ENCODE measurements at places on chromosomes 2 and 18.

DNA sequence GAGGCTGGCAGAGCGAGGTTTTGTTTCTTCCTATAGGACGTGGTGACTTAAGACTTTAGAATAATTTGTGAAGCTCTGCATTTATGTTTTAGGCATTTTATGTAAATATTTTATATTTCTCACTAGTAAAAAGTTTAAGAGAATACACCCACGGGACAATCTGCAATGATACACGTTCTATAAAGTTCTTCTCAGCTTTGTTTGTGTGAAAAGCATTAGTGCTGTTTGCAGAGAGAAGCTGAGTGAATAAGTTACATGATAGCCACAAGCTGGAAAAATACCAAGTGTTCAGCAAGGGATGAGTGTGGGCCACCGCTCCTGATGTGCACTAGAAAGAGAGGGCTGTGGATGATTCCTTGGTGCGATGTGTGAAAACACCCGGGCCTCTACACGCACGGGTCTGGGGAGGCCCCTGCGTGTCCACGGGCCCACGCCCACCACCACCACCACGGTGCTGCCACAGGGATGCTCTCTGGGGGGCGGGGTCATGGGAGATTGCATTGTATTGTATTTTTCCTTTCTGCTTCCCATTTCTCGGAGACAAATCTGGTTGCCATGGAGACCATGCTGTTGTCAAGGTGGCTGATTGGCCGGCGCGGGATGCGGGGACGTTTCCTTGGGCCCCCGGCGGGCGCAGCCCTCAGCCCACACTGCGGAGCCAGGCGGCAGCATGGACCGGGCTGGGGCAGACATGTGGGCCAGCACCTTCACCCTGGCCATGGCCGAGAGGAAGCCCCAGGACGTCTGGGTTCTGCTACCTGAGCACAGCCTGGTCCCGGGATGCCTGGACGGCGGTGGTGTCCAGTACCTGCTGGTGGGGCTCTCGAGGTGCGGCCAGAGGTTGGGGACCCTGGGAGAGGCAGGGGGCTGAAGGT is at the start of gene RTP5:
TSS of gene RTP5 (plus strand) at position 643 of the 875 bp plus-strand sequence. CDS start at position 671, 28 bp downstream.
- no peak for DNase-seq

GRCh38 chr2:185181901-185182300 is 556.7 kb upstream of the FSIP2 start:
- no peak for DNase-seq

- DNase-seq: no peak
Measured at GRCh38 chr2:29729401-29729800, 192.0 kb downstream of the ALK start.

GRCh38 chr2:159807183-159808031 is 9.4 kb upstream of the CD302 start:
- peak; percentile 71 for DNase-seq

DNA sequence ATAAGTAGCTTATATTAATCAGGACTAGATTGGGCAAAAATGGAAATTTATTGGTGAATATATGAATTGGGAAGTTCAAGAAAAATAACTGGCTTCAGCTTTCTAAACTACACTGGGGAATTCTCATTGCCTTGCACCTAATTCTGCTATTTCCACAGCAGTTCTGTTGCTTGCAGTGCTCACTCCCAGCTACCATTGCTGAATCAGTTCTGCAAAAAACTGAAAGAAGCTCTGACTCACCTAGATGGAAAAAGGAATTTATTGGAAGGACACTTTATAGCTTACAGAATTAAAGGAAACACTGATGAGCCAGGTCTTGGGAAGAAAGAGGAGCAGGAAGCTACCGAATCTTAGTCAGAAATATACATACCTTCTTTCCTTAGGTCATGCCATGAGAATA is 60.3 kb upstream of the ACVR1 start:
- no peak for DNase-seq

GRCh38 chr18:11674119-11674518 is 14.9 kb upstream of the GNAL start:
- DNase-seq: no peak

- no peak for DNase-seq
Measured at GRCh38 chr2:216693414-216694080, 1.8 kb downstream of the IGFBP5 start.

DNA sequence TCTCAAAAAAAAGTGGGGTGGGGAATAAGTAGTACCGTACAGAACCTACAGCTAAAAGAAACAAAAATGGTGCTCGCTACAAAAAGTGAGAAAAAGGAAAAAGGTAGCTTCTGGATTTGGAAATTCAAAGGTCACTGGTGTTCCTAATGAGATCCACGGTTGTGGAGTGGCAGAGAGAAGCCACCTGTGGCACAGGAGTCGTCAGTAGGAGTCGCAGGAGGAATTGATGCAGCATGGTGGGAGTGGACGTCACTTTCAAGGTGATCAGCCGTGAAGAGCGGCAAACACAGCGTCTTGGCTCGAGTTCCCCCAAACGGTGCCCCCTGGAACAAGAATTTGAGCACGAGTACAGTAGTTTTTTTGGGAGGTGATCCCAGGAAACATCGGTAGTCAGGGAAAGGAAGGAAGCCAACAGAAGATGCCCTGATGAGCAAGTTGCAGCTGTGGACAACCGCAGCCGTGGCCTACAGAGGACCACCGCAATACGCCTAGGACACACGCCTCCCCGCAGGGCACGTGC is 1.4 kb upstream of the TTL start:
- peak; percentile 25 for DNase-seq

DNA sequence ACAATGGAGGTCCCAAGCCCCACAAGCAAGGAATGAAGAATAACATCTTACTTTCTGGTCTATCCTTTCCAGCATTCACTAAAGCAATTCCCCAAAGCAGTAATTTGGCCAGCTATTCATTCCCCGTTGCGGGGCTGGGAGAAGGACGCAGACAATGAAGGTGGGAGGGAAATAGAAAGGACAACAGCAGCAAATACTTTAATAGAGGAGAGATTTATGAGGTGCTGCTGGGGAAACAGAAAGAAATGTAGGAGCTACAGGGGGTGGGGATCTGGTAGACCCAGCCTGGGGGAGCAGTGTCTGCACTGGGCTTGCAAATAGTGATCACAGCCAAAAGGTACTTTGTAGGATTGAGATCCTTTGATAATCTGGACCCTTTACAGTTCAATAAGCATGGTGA is 13.9 kb upstream of the ATL2 start:
- no peak for DNase-seq

DNA sequence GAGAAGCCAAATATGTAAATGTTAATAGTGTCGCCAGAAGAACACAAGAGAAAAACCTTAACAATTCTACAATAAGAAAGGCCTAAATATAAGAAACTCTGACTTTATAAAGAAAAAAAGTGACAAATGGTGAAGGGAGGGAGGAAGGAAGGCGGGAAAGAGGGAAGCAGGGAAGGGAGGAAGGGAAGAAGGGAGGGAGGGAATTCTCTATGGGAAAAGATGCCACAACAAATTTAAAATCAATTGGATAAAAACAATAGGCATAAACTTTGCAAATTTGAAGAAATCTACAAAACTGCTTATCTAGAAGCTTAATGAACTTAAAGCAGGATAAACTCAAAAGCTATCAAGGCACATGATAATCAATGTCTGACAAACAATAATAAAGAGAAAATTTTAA is 16.9 kb downstream of the NBAS start:
- DNase-seq: no peak

DNA sequence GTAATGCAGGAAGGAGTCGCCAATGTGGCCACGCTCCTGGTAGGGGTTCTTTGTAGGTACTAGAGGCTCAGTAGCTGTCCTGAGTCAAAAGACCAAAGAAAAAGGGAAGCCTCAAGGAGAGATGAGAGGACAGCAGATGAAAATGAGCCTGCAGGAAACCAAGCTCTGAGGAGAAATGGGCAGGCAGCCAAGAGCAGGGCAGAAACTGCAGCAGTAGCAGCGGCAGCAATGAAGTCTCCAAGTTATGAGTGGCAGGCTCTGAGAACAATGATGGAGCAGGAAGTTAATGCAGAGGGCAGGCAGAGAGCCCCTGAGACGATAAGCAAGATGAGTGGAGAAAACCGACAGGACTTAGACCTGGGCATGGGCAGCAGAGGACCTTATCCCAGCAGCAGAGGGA is 48.2 kb upstream of the TMEM200C start:
- DNase-seq: no peak

GRCh38 chr2:7844414-7844965 is 837.4 kb upstream of the ID2 start:
- DNase-seq: no peak

DNA sequence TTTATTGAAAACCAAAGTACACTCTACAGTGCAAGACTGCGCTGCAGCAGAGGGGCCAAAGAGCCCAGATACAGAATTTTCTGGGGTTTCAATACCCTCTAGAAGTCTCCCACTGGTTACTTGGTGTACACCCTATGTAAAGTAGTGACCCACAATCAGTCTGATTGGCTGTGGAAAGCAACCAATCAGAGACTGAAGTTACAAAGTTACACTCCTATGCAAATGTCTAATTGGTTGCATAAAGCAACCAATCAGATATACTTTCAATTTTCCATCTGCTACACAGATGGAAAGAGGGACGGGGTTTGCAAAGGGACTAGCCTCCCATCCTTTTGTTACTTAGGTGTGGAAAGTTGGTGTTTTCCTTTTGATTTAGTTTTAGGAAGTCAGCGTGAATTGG is 198.9 kb upstream of the SH3BP4 start:
- DNase-seq: no peak

DNA sequence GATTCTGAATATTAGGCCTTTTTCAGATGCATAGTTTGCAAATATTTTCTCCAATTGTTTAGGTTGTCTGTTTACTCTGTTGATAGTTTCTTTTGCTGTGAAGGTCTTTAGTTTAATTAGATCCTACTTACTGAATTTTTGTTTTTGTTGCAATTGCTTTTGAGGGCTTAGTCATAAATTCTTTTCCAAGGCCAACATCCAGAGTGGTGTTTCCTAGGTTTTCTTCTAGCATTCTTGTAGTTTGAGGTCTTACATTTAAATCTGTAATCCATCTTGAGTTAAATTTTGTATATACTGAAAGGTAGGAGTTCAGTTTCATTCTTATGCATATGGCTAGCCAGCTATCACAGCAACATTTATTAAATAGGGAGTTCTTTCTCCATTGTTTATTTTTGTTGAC is 404.8 kb downstream of the LNPK start:
- DNase-seq: no peak

DNA sequence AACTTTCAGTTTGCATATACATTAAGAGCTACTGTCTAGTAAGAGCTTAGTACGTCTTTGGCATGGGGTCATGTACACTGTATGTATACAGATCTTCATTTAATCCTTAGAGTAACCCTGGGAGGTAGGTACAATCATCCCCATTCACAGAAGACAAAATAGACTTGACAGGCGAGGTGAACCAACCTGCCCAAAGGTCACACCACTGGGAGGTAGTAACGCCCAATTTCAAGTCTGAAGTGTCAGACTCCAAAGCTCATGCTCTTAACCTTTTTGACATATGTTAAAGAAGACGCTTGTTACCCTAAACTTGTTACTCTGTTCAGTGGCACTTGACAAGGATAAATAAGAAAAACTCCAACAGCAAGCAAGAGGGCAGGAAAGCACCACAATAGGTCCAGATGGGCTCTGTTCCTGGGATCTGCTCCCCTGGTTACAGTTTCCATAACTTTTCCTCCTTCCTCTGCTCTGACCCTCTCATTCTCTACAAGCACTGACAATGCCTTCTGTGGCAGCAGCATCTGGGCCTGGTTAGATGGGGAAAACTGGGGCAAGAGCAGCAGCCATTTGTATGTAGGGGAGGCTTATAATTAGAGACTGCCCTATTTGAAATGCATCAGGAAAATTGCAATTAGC is 64.7 kb upstream of the SERTAD2 start:
- no peak for DNase-seq

- DNase-seq: peak; percentile 51
Measured at GRCh38 chr2:230665263-230665691, 47.4 kb upstream of the CAB39 start.

- no peak for DNase-seq
Measured at GRCh38 chr18:56509656-56510055, 128.7 kb downstream of the TXNL1 start.

- no peak for DNase-seq
Measured at GRCh38 chr18:75162467-75162866, 46.5 kb downstream of the PTGR3 start.

DNA sequence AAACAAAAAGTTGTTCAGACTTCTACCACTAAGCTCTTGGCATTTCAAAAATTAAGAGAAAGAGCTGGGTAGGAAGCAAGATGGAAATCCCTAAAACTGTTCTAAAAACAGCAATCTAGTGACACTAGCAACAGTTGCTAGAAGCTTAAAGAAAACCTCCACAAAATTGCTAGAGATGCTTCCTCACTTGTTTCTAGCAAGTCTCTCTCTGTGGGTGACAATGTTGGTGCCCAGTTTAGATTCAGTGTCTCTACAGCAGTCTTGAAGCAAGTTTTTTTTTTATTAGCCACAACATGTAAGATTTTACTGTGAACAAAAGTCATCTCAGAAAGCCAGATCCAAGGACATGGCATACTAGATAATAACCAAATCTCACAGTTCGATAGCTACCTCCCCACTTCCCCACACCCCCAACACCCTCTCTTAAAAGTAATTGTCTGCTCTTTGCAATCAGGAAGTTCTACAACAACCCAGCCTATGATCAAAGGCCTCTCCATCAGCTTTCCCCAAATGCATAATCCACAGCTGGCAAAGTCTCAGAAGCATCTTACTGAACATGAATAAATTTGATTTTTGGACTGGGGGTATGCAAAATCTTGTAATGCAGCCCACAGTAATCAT is 70.0 kb downstream of the ANKRD44 start:
- no peak for DNase-seq

DNA sequence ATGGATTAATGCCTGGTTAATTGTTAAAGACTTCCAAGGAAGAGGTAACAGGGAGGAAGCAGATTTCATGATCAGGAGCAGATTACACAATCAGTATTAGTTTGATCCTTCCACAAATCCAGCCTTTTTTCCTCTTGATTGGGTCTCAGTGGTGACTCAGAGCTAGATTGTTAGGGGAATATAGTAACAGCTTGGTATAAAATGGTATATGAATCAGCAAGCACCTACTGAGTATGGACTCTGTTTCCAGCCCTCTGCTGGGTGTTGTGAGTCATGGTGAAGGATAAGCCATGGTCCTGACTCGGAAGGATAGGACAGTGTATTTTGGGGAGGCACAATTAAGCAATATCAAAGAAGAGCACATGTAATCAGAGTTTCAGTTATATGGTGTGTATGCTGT is 272.4 kb upstream of the DPP10 start:
- no peak for DNase-seq

DNA sequence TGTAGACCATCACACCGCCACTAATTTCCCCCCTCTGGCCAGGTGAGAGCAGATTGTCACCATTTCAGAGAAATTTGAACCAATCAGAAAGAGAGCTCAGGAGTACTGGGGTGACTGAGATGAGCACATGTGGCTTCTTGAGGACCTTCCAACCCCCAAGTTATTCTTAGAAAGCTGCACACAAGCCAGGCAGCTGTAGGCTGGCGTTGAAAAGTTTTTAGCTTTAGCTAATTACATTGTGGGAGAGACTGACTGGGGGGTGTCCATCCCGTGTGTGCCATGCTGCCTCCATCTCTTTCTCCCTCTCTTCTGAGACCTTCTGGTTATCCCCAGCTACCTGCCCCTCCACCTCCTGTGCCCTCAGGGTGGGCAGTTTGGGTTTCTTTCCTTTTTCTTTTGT is 154.0 kb downstream of the AGAP1 start:
- DNase-seq: no peak

GRCh38 chr2:10347562-10347948 is 44.9 kb downstream of the HPCAL1 start:
- DNase-seq: no peak
